ENCODE measurements at places on chromosomes 12 and 14. TPM values are rescaled to one million over a fixed set of nuclear protein-coding genes. Genes with fewer than 3 reads are reported as not detected.

The C12orf42 gene
- not detected for total RNA-seq

The FAM186B gene
- total RNA-seq: 1.4 TPM

The BMAL2 gene
- total RNA-seq: 27.3 TPM

The SLC5A8 gene
- not detected for total RNA-seq

The NKX2-1 gene
- total RNA-seq: not detected

The IFNG-AS1 gene
- not detected for total RNA-seq

The CD163 gene
- not detected for total RNA-seq

The RPAP3 gene
- total RNA-seq: 18.6 TPM

The OR6C65 gene
- not detected for total RNA-seq

The CLEC12A gene
- total RNA-seq: not detected

The KRT72 gene
- not detected for total RNA-seq

The DENND5B gene
- total RNA-seq: 12.0 TPM

The AMN gene
- total RNA-seq: not detected

The PLA2G1B gene
- not detected for total RNA-seq

The RIMBP2 gene
- total RNA-seq: not detected

The SCN8A gene
- total RNA-seq: 13.8 TPM

The KRT78 gene
- not detected for total RNA-seq

The ADGRD1 gene
- 7.9 TPM for total RNA-seq

The GPR135 gene
- total RNA-seq: 2.6 TPM

Measured in GM23248 (cell line).